Hypothalamus (tissue), 51 donors: ENCODE measurements at places on chromosomes 1 and 21.

GRCh38 chr1:221998186-221998612 is 256.3 kb upstream of the DUSP10 start:
- no peak for DNase-seq

- no peak for DNase-seq
Observed at GRCh38 chr1:44359234-44359935, 4.3 kb upstream of the ERI3 start.

GRCh38 chr1:173551699-173552098 is 51.2 kb downstream of the SLC9C2 start:
- no peak for DNase-seq

DNA sequence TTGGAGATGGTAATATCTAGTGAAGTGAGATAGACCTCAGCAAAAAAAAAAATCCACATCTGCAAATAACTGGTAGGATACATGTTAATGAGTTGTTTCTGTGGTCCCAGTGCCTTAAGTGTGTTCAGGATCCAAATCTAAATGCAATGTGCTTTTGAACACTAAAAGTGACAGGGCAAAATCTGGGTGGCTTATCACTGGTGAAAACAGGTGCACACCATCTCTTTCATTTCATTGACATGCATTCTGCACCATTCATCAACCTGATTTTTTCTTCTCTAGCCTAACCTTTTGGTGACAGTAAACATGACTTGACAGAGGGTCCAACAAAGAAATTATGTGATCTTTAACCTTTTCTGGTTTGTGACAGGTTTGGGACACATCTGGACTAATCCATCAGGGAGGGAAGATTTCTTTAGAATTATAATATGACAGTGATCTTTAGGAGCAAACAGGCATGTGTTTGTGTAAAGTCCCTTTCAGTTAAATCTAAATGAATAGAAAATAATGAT is 201.6 kb upstream of the NEGR1 start:
- no peak for DNase-seq

GRCh38 chr1:206882555-206882954 is 14.7 kb upstream of the IL24 start:
- no peak for DNase-seq

DNA sequence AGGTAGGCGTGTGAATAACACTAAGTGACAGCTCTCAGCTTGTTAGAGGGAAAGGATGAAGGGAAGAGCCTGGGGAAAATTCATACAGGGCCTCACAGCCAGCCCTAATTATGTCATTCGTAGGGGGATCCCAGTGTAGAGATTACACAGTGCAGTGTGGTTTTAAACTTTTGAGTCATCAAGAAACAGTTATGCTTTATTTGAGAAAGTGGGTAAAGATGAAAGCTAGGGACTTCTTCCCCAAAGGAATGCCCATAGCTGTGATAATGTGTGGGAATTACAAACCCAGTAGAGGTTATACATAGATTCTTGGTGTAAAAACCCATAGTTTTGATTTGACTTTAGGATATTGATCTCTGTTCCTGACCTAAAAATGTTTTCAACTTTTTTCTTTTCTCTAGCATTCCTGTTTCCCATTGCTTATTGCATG is 1.9 kb downstream of the TTF2 start:
- no peak for DNase-seq

- no peak for DNase-seq
Observed at GRCh38 chr1:58465176-58465575, 81.3 kb downstream of the OMA1 start.

DNA sequence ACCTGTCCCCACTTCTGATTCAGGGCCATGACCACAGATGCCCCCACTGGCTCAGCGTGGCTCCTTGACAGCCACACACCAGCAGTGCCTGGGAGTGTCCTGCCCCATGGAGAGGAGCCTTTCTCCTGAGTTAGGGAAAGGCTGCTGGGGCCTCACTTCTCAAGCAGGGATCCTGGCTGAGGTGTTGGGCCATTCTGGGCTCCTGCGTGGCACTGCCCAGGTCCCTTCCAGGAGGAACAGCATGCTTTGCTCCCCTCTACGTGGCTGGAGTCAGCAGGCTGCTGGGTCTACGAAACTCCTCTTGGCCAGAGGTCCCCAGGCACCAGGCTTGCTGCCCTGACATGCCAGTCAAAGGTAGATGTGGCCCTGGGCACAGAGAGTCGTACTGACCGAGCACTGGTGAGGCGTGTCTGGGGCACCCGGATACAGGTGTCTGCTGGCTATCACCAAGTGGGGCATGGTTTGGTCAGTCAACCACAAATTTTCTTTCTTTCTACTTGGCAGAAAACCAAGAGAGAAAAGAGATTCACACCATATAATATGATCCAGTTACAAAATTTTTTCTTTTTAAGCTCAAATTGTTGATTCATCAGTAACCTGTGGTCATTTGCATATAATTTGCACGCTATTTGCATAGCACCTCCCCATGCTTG is 4.1 kb downstream of the ADORA1 start:
- no peak for DNase-seq

GRCh38 chr21:16427587-16428087 is 697.9 kb downstream of the USP25 start:
- DNase-seq = no peak

GRCh38 chr21:42009018-42009830 is 936 bp downstream of the ZBTB21 start:
- DNase-seq = peak; percentile 48

GRCh38 chr21:41847066-41847804 is 31.9 kb downstream of the PRDM15 start:
- no peak for DNase-seq

- no peak for DNase-seq
Observed at GRCh38 chr1:237894131-237894530, 3.4 kb upstream of the ZP4 start.
